ENCODE measurements at places on chromosomes 1 and 21. TPM values are rescaled to one million over a fixed set of nuclear protein-coding genes. Genes with fewer than 3 reads are reported as not detected.

DNA sequence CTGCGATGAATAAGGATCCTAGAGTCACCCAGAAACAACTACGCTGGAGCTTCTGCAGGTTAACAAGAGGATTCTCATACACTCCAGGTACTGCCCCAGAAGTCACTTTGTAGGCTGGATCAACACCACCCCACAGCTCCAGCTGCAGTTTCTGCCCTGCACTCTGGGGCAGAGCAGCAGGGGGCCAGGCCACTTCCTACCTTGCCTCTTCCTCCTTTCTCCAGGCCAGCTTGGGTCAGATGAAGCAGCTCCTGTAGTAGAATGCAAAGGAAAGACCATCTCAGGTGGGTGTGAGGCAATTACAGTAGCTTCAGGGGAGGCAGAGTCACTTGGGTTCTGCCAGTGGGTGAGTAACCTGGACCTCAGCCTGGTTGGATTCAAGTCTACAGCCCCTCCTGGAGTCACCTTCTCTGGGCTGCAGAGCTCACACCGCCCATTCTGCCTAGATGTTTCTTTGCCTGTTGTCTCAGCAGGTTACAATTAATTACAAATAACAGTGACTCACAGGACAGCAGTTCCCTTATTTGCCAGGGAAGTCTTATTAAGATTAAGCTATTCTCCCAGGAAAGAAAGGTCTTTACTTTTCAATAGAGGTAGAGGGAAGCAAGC lies 24.4 kb upstream of the BCAR3 start:
- DNase-seq = no peak
- H3K27me3 ChIP-seq = no peaks in the 10 kb centered on the region
- H3K27ac ChIP-seq = no peak overlapping the region
- H3K36me3 ChIP-seq = no peaks in the 10 kb centered on the region
- no peak overlapping the region for H3K4me3 ChIP-seq

The SFN gene
- 729 TPM for polyA plus RNA-seq

GRCh38 chr1:63189677-63190076 lies 132.7 kb upstream of the FOXD3 start:
- H3K4me1 ChIP-seq = no peaks in the 10 kb centered on the region
- H3K27ac ChIP-seq = no peak overlapping the region
- H3K27me3 ChIP-seq = no peaks in the 10 kb centered on the region

The PADI4 gene
- 0.44 TPM for polyA plus RNA-seq

The BTBD8 gene
- polyA plus RNA-seq = 1.2 TPM

DNA sequence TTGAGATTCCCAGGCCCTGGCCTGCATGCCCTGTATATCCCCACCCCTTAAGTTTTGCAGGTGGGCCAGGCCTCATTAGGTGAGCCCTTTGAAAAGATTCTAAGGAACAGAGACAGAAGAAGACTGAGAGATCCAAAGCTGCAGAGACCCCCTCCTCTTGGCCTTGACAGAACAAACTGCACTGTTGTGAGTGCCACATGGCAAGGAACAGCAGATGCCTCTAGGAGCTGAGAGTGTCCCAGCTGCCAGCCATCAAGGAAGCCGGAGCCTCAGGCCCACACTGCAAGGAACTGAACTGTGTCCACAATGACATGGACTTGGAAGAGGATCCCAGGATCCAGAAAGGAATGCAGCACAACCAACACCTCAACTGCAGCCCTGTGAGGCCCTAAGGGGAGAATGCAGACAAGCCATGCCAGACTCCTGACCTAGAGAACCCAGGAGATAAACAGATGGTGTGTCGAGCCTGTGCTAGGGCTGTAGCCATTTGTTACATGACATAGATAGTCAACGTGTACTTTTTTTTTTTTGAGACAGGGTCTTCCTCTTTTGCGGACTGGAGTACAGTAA lies 182.7 kb downstream of the AJAP1 start:
- no peak overlapping the region for H3K27ac ChIP-seq
- no peaks in the 10 kb centered on the region for H3K27me3 ChIP-seq
- H3K4me3 ChIP-seq = no peak overlapping the region
- H3K36me3 ChIP-seq = no peaks in the 10 kb centered on the region

DNA sequence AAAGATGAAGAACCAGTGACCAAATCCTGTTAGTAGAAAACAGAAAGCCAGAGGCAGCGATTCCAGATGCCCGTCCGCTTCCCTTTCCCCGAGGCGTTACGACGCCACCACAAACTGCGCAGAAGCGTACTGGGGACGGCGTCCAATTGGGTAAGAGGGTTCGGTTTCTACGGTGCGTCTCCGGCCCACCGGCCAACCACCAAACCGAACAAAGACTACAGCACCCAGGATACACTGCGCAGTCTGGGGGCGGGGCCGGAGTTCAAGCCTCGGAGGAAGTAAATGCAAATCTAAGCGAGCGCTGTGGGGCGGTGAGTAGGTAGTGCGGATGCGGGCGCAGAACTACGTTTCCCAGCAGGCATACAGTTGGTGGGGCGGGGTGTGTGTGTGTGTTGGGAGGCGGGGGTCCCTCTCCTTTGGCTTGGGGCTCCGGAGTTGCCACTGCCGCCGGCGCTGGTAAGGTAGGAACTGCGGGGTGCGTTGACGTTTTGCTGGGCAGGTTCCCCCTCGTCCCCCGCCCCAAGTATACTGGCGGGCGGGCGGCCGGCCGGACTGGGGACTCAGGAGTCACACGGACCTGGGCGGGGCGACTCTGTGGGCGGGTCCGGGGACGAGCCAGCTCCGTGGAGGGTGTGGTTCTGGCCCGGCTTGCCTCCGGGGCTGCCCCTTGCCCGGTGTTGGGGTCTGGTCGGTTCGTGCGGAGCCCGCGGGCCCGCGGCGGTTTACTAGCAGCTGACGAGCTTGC lies at the start of the genes SWT1 and TRMT1L:
TSS of gene SWT1 (plus strand) at position 314 of the 745 bp plus-strand sequence. CDS start 3,675 bp downstream, outside the sequence.
TSS of gene TRMT1L (minus strand) at position 100 of the 745 bp plus-strand sequence. CDS start 241 bp downstream, outside the sequence.
- no peaks in the 10 kb centered on the region for H3K4me1 ChIP-seq
- no peaks in the 10 kb centered on the region for H3K27me3 ChIP-seq
- H3K36me3 ChIP-seq = no peaks in the 10 kb centered on the region
- peak; percentile 100 for DNase-seq

The CYP4A22 gene
- polyA plus RNA-seq = not detected

DNA sequence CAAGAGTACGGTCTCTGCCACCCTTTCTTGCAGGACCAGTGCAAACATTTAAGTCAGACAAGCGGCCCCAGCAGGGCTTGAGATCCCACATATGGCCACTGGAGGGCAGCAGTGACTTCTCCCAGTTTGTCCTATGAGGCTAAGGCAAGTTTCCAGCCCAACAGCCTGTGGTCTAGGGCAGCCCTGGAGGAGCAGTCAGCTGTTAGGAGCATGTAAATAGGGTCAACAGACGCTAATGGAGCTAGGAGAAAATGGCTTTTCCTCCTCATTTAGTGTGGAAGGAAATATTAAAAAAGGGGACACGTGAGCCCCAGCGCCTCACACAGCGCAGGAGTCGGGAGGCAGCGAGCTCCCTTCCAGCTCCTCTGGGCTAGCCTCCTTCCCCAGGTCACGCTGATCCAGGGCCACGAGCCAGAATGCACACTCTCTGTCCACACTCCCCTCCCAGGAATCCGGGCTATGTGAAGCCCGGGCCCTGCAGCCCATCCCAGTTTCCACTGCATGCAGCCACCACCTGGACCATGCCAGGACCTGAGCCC lies 95.6 kb downstream of the LAMC2 start:
- peak overlapping the region; percentile 6 for H3K4me3 ChIP-seq
- H3K27ac ChIP-seq = peak overlapping the region; percentile 77
- H3K4me1 ChIP-seq = peaks cover 65% of the 10 kb centered on the region
- no peaks in the 10 kb centered on the region for H3K36me3 ChIP-seq

Measured in sigmoid colon (tissue), 7 donors.